ENCODE measurements at places on chromosomes 2 and 18.

- DNase-seq: peak; percentile 36
Observed at GRCh38 chr2:96356889-96357288, 21.3 kb downstream of the NCAPH start.

- no peak for DNase-seq
Observed at GRCh38 chr2:111617299-111618225, 266.4 kb downstream of the ANAPC1 start.

GRCh38 chr2:18132697-18133096 lies 254.2 kb downstream of the KCNS3 start:
- no peak for DNase-seq

GRCh38 chr2:21194858-21195271 lies 71.1 kb downstream of the TDRD15 start:
- no peak for DNase-seq

- no peak for DNase-seq
Observed at GRCh38 chr2:10507106-10507505, 59.0 kb upstream of the ODC1 start.

GRCh38 chr18:5651736-5652135 lies 107.9 kb upstream of the EPB41L3 start:
- no peak for DNase-seq

GRCh38 chr2:174846941-174847938 lies 83.0 kb upstream of the CHRNA1 start:
- DNase-seq: no peak

DNA sequence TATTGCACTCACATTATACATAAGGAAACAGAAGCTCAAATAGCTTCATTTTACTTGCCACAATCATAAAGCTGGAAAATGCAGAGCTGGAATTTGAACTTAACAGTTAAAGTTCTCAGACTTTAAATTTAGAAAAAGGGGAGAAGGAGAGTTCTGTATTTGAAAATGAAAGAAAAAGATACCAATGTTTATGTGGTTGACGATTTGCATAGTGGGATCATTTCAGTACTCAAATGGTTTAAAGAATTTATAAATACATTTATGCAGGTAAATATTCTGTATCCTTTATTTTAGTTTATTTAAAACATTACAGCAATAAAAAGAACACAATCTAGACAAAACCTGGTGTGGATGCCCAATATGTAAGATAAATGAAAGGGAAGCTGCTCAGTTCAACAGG lies 25.5 kb upstream of the STAT4 start:
- DNase-seq: no peak

DNA sequence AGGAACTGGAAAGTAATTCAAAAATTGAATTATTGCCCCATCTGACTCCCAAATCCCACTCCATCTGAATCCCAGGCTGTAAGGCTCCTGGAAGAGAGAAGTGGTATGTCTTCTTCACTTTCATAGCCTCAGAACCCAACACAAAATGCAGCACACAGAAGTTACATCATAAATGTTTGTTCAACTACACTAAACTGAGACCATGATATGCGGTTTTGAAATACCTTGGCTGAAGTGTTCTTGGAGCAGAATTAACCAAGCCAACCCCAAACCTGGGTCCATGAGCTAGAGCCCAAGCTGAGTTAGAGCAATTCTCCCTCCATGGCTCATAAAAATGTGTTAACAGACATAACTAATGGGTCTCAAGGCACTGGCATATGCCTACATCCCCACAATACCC lies 23.3 kb downstream of the NEB start:
- DNase-seq: no peak

DNA sequence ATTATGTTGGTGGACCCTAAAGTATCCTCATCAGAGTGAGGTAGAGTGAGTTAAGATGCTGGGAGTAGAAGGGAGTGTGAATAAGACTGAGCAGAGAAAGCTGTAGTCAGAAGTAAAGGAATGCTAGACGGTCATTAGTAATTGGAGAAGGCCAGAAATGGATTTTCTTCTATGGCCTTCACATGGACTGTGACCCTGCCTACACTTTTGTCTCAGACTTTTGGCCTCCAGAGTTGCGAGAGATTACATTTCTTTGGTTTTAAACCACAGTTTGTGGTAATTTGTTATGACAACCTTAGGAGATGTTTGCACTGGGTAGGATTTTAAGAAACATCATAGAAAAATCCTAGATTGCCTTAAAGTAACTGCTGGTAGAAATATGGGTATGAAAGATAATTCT lies 1267.7 kb upstream of the TMEFF2 start:
- DNase-seq: no peak

- DNase-seq: no peak
Observed at GRCh38 chr18:7779211-7779610, 212.1 kb downstream of the PTPRM start.

DNA sequence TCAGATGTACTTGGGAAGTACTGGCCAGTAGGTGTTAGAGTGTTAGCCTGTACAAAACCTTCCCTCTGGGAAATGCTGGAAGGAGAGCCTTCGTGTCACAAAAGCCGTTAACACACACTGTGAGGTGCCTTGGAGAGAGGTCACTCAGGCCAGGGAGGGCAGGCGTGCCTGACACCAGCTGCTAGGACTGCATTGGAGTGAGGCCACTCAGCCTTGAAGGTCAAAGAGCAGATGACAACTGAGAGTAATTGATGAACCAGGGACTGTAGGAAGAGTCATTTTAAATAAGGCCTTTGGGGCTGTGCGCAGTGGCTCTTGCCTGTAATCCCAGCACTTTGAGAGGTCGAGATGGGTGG lies 45.4 kb downstream of the ASAP2 start:
- DNase-seq: no peak

DNA sequence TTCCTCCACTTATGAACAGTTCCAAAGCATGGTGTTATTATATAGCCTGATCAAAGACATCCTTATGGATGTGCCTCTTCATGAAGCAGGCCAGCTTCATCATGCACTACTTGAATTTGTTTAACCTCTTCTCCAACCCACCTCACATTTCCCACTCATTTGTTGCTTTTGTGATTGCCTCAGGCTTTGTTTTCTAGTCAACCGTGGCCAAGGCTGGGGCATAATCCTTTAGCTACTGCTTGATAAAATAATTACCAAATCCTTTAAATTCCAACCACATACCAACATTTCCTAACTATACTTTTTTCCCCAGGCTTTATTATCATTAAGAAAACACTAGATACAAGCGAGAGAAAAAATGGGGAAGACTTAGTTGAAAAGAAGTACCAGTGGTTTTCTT lies 39.6 kb upstream of the SCN1A start:
- no peak for DNase-seq

DNA sequence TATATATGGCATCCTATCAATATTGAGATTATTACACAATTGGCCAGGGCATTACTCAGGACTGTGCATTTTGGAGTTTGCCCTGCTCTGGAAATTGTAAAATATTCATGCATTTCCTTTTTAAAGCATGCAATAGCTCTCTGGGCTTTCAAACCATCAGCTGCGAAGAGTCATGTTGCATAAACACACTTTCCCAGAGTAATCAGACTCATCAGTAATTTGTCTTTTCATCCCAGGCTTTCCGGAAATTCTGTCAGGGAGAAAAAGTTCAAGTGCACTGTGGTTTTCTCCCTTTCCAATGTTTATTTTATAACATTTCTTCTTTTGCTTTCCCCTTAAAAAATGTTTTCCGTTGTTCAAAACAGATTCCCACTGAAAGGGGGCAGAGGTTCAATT lies 38.9 kb upstream of the FHL2 start:
- DNase-seq: no peak

DNA sequence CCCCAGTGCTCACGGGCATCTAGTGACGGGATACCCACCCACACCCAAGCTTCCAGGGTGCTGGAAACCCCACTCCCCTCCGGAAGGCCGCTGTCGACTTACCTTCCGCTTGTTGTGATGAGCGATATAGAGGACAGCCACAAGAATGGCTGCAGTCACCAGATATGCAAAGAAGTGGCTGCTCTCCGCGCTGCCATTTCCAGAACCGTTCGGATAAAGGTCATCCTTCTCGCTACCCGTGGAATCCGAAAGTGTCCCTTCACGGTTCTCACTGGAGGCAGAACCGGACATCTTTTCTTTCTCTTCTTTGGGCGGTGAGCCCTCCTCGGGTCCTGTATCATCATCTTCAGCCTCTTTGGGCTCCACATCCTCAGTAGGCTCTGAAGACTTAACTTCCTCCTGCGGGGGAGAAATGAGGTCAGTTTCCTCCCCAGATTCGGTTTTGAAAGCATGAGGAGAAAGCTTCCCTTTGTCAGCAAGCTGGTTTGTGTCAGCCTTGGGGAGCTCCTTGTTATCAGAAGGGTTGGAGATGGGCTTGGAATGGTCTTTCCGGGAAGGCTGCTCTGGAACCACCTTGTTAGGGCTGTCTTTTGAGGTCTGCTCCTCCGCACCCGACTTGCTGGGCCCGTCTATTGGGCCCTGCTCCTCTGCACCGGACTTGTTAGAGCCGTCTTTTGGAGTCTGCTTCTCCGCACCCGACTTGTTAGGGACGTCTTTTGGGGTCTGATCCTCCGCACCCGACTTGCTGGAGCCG lies 1.2 kb downstream of the TGOLN2 start:
- DNase-seq: no peak

DNA sequence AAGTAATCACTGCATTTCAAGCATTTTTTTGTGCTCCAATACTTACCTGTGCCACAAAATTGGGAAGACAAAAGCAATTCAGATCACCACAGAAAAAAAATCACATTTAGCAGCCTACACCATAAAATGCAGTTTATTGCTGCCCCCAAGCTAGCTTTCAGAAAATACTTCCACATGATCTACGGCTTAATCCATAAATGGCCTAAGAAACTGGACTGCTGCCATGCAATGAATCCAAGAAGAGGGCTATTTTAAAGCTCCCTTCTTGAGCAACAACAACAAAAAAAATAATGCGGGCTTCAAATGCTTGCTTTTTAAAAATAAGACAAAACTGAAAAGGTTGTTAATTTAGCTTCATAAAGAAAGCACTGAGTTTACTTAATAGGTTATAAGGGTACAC lies 272.3 kb downstream of the RAD51AP2 start:
- no peak for DNase-seq

- DNase-seq: peak; percentile 82
Observed at GRCh38 chr2:217789003-217789735, 213.6 kb downstream of the TNS1 start.

- DNase-seq: no peak
Observed at GRCh38 chr2:27178469-27178868, 29.7 kb downstream of the TCF23 start.

DNA sequence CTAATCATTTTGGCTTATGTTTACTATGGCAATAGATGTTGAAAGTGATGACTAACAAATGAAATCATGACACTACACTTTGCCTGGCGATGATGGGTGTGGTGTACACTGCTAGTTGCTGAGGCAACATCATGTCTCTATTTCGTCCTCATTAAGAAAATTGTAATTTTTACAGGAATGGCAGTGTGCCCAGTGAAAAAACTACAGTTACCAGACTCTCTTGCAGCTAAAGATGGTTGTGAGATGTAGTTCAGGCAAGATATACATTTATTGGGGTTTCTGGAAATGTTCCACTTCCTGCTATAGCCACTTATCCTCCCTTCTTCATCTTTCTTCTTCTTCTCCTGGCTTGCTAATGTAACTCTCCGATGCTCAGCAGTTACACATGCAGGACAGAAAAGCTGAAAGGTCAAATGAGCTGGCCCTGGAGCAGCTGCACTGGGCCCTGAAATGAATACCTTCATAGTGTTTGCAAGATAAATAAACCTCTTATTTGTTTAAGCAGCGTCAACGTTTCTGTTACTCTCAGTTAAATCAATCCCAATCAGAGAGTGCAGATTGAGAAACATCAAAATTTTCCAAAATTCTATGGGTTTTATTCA lies 46.0 kb downstream of the SOCS6 start:
- no peak for DNase-seq

DNA sequence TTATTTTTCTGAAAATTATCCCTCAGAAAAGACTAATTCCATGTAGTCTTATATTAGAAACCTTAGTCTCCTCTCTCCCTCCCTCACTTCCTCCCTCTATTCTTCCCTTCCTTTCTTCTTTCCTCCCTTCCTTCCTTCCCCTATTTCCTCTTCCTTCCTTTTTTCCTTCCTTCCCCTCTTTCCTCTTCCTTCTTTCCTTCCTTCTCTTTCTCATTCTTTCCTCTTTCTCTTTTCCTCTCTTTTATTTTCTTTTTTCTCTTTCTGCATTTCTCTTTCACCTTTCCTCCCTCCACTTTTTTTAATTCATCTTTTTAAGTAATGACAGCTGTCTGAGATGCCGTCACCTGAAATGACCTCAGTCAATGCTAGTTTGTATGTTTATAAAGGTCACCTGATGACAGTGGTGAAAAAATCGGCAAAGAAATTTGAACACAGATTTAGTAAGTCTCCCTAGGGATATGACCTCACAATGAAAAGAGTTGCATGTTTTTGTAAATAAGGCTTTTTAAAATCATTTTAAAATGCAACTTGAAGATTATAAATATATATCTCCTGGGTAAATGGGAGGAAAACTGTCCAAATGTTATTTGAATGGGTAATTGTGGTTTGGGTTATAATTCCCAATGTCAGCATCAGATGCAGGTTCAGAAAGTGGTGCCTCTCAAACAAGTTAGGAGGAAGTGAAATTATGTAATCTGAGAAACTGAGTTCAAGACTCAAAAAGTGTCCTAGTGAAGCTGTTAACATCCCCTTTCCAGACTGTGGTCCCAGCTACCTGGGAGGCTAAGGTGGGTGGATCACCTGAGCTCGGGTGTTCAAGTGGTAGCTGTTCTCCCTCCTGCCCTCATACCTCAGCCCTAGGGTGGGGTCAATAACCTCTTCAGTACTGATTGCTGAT lies 90.3 kb upstream of the ST3GAL5 start:
- DNase-seq: no peak

Measured in left ventricle myocardium inferior (tissue), 1 donor.